Activated naive CD4-positive, alpha-beta T cell (primary cell): ENCODE measurements at places on chromosomes 1 and 21.

DNA sequence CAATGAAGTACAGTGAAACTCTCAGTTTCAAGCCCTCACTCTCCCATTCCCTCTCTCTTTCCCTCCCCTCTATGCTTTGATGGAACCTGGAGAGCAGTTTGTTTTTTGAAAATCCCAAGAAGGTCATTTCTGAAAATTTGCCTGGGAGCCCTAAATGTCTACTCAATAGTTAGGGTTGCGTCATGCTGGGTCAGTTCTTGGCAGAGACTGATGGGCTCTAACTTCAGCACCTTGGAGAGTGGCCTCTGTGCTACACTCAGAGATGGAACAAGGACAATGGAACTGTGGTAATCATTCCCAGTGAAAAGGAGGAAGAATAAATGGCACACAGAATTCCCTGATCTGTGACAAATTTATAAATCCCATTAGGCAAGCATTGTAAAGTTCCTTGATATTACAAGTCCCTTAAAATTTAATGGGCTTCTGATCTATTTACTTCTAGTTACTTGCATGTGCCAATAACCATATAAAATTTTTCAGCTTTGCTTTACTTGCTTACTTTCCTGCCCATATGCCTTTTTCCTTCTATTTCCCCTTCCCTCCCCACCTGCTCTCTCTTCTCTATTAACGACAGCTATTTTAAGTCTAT is 182.9 kb upstream of the KCND3 start:
- DNase-seq = no peak

DNA sequence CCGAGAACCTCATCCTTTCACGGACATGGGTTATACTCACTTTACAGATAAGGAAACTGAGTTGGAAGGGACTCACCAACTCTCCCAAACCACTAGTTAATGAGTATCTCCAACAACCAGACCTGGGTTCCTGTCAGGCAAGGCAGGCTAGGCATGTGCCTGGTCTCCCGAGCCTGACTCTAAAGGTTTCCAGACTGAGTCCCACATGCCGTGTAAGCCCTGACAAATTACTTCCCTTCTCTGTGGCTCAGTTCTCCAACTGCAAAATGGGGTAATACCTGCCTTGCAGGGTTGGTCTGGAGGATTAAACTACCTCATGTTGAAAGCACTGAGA is 34.3 kb downstream of the SSBP3 start:
- DNase-seq = no peak

DNA sequence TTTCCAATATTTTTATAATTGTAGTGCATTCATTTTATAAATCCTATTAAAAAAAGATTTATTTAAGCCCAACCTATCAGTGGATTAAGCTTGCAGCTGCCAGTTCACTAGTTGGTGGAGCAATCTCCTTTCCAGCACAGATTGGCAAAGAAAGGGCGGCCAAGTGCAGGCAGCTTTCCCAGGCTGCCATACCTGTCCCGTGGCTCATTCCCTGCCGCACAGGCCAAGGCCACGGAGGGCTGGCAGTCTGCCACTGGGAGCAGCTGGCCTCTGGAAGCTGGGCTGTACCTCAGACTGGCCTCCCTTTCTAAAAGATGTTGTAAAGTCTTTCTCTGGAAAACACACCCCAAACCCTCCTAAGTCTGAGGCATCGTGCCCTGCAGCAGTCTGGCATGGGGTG is 74.2 kb downstream of the SIM2 start:
- no peak for DNase-seq

- DNase-seq = no peak
These were observed 12.1 kb upstream of the GBP6 start for GRCh38 chr1:89351597-89352311.

DNA sequence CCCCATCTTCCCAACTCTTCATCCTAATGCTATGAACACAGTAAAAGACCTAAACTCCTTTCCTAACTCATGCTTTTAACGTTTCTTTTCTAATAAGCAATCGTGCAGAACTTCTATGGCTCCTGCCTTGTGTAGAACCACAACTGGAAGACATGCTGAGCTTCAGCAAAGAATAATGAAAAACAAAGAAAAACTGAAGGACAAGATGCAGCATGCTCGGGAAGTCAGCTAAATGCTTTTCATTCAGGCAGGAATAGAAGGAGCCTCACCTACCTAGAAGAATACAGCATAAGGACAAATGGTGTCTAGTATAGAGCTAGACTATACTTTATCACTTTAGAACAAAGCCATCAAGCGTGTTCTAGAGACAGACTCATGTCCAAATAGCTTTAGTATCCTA is 45.9 kb downstream of the LUZP1 start:
- DNase-seq = no peak
